Kidney capillary endothelial cell (primary cell): ENCODE measurements at places on chromosomes 6 and 20.

GRCh38 chr6:31057426-31058003 is 47.2 kb downstream of the MUC22 start:
- DNase-seq: no peak

DNA sequence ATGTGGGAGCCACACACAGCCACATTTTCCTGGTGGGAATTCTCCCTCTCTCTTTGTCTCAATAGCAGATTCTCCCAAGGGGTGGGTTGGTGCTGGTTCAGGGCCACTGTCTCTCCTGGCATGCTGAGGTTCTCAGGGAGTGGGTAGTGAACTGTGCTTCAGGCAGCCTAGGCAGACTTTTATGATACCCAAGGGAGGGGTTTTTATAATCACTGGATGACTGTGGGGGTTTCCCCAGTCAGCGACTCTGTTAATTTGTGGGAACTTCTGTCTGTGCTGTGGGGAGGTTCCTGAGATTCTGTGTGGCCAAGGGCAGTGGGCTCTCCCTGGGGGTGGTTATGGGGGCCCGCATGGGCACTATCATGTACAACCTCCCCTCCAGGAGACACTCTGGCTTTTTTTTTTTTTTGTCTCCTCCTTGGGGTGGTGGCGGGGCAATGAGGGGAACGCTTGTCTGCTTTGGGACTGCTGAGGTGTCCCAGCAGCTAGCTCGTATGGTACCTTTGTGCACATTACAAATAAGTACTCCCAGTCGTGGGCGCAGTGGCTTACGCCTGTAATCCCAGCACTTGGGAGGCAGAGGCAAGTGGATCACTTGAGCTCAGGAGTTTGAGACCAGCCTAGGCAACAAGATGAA is 10.0 kb downstream of the PTK7 start:
- DNase-seq: no peak

- DNase-seq: no peak
These were observed 71.4 kb upstream of the SCAF8 start for GRCh38 chr6:154661768-154662167.

- no peak for DNase-seq
These were observed 691.5 kb upstream of the MAP3K7 start for GRCh38 chr6:91278416-91278815.

GRCh38 chr20:9130521-9130920 is 61.6 kb downstream of the PLCB4 start:
- no peak for DNase-seq

GRCh38 chr6:24788031-24788665 is 10.6 kb downstream of the ARMH2 start:
- DNase-seq: no peak

- no peak for DNase-seq
These were observed 72.7 kb upstream of the CCN6 start for GRCh38 chr6:111980971-111981840.

- no peak for DNase-seq
These were observed 66.0 kb downstream of the GPR6 start for GRCh38 chr6:110044096-110044495.

GRCh38 chr6:136736281-136736960 is 55.9 kb downstream of the MAP3K5 start:
- DNase-seq: no peak

- no peak for DNase-seq
These were observed 1.1 kb downstream of the CDS2 start for GRCh38 chr20:5127859-5128424.

GRCh38 chr6:73051147-73051546 is 174.1 kb downstream of the KHDC1L start:
- no peak for DNase-seq

DNA sequence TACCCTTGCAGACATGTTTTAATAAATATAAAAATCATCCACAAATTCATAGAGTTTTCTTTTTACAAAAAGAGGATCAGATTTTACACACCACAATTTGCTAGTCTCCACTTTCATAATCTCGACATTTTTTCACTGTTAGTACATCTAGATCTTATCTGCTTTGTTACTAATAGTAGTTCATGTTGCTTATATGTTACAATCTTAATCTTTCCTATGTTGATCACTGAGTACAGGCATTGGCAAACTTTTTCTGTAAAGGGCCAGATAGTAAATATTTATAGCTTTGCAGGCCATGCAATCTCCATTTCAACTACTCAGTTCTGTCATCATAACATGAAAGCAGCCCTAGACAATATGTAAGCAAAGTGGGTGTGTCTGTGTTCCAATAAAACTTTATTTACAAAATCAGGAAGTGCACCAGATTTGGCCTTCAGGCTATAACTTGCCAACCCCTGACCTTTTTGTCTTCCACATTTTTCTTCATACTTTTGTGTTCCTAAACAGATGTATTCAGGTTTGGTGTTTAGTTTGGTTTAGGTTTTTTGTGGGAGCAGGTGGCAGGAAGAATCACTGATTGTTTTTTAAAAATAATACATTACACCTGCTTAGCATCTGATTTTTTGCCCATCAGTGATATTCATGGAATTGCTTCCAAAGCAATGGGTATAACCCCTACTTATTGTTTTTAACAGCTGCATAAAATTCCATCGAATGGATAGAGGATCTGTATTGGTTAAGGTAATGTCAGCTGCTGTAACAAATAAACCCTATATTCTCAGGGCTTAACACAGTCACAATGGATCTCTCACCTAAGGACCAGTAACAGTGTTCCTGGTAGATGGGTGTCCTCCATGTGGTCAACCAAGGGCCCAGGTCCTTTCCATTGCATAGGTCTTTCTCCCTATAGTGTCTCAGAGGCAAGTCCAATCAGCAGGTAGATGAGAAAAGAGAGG is 61.2 kb downstream of the EYA2 start:
- no peak for DNase-seq

GRCh38 chr6:112929641-112930040 is 582.5 kb downstream of the RFPL4B start:
- no peak for DNase-seq

- DNase-seq: peak; percentile 86
These were observed 323.1 kb downstream of the HDGFL1 start for GRCh38 chr6:22892452-22892851.

DNA sequence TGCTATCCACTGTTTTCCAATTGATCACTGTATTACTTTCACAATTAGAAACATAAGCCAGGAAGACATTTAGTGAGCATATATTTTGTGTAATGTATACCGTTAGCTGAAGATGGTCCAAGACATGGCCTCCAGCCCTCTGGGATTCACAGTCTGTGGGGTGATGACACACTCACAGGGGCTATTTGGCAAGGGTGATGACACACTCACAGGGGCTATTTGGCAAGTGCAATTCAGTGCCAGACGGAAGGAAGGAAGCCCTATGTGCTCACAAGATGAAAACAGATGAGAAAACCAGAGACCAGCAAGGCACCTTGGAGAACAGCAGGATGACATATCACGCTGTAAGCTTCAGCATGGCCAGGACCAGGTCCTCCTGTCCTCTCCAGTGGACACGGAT is 183.7 kb downstream of the MBOAT1 start:
- DNase-seq: no peak

DNA sequence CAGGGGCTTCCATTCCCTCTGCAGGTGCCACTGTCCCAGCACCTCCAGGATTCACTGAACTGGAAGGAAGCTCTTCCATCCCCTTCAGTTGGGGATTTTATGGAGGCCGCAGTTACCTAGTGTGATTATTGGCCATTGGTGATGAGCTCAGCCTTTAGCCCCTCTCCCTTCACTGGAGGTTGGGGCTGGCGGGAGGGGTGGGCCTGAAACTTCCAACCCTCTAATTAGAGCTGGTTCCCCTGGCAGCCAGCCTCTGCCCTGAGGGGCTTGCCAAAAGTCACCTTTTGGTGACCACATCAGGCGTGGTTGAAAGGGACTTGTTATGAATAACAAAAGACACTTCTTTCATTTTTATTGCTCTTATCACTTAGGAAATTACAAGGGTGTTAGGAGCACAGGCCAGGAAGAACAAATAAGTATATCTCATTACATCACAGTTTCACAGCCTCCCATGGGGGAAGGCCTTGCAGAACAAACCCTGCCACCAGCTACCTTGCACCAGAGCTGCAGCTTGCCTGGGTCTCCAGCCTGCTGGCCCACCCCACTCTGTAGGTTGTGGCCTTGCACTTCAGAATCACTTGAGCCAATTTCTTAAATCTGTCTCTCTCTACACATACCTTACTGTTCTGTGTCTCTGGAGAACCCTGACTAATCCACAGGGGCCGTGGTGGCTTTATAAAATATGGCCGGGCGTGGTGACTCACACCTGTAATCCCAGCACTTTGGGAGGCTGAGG is 5.0 kb downstream of the PYGB start:
- DNase-seq: no peak

DNA sequence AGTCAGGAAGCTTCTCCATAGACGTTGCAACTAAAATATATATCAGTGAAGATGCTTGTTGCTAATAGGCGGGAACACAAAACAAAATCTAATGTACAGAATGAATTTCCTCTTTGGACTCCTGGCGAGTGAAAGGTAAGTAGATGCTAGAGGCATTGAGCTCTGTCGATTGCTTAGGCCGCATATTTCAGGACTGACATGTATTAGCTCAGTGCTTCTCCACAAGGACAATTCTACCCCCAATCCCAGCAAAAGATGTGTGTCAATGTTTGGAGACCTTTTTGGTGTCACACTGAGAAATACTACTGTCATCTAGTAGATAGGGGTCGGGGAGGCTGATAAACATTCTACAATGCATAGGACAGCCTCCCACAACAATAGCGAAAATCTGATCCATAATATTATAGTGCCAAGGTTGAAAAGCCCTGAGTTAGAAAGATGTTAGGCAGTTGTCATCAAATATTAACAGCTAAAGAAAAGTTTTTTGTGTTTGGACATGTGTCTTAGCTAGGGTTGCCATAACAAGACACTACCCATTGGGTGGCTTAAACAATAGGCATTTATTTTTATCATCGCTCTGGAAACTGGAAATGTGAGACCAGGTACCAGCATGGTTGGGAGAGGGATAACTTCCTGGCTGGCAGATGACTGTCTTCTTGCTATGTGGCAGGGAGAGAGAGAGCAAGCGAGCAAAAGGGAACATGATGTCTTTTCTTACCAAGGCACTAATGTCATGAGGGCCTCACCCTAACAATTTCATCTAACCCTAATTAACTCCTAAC is 48.0 kb upstream of the BCAS1 start:
- no peak for DNase-seq

- DNase-seq: no peak
These were observed 2.0 kb downstream of the MMP9 start for GRCh38 chr20:46010491-46011391.

- DNase-seq: no peak
These were observed 90.0 kb downstream of the SLC22A23 start for GRCh38 chr6:3366596-3367413.

- DNase-seq: no peak
These were observed 68.2 kb downstream of the FAM217A start for GRCh38 chr6:4010689-4011090.

DNA sequence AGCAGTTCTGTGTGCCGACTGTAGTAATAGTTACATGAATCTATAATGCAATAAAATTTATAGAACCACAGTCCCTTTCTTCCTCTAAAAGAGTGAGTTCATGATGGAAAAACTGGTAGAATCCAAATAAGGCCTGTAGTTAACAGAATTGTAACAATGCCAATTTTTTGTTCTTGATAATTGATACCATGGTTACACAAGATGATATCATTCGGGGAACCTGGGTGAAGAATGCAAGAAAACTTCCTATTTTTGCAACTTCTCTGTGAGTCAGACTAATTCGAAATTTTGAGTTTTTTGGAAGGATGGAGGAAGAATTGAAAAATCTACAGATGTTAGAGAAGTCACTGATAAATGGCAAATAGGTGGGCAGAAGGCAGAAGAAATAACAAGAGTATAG is 381.8 kb downstream of the CDKAL1 start:
- no peak for DNase-seq

DNA sequence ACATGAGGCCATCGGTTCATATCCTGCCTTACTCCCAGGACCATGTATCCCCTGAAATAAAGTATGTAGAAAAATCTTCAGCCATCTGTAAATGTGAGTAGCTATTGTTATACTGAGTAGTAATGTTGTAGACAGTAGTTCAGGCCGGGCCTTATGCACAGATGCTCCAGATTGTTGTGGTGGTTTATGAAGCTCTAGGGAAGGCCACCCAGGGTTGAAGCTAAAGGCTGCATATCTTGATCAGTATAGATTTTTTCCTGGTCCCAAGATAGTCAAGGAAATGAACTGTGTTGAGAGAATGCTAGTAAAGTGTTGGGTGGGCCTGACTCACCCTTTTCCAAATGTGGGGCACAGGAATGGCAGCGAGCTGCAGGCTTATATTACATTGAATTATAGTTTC is 81.4 kb downstream of the FNDC1 start:
- no peak for DNase-seq

DNA sequence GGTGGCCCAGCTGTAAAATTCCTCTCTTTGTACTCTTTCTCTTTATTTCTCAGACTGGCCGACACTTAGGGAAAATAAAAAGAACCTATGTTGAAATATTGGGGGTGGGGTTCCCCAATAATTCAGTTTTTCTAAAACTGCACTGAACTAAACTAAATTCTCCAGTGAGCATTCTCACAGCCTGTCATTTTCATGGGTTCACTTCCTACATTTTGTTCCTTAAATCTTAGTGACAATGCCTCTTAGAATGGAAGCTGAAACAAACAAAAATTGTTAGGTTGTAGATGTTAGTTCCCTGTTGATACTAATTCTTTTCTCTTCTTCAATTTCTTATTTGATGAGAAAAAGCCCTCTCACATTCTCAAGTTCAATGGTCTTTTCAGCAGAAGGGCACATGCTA is 35.8 kb upstream of the IFNGR1 start:
- DNase-seq: no peak

GRCh38 chr6:45388328-45388727 is 10.6 kb upstream of the SUPT3H start:
- no peak for DNase-seq

DNA sequence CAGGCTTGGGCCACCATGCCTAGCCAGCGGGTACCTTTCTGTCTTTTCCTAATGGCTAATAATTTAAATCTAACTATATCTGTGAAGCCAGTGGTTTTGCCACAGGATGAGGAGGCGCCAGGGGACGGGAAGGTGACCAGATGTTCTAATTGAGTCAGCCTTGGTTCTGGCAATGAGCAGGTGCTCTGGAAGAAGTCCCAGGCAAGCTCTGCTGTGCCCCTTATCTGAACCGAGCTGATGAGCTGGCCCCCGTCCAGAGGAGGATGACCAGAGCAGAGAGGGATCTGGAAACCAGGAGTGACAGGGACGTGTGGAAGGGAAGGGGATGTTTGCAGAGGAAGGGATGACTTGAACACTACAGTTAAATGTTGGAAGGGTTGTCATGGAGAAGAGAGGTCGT is 46.7 kb downstream of the SLC35D3 start:
- DNase-seq: no peak

DNA sequence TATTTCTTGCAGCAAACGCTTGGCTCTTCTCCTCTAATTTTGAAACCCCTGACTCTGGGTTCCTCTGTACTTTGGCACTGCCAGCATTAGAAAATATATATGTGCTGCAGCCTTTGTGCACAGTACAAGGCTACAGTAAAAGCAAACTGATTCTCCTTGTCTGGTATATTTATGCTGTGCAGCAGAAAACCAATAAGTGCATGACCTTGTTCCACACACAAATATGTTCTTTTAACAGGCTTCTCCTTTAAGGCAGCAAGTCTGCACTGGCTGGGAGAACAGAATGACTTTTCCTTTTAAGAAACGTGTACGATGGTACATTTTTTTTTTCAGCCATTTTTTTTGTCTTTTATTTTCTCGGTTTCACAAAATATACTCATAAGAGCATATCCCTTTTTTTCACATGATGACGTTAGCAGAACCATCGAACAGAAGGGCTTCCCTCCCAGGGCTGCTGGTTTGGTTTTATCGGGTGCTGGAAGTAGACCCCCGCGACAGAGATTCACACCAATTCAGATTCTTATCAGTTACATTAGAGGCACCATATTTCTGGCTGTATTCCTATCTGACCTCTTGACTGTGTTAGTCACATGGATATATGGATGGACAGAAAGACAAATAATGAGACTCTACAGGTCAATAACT is 129.9 kb upstream of the ARID1B start:
- DNase-seq: no peak
